ENCODE measurements at places on chromosomes 7 and 10.

DNA sequence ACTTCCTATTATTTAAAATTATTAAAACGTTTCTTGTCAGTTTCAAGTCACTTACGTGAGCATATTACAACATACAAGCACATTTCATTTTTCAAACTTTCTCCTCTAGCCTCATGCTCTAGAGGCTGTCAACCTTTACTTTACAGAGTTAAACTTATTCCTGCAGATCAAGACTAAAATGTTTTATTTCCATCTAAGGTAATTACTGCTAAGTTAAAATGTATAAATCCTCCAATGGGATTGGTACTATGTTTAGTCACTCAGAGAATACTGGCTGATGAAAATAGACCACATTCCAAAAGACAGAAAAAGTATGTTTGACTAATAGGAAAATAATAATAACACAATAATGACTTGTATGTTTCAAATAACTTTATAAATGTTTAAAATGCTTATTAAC lies 8.4 kb upstream of the TRDMT1 start:
- no peaks in the 10 kb centered on the region for H3K4me1 ChIP-seq
- no peak overlapping the region for H3K4me3 ChIP-seq
- DNase-seq, result no peak
- no peak overlapping the region for H3K27ac ChIP-seq

GRCh38 chr7:135920478-135920877 lies 56.7 kb downstream of the MTPN start:
- H3K4me3 ChIP-seq, result no peak overlapping the region
- no peak overlapping the region for H3K27ac ChIP-seq
- H3K4me1 ChIP-seq, result no peaks in the 10 kb centered on the region
- DNase-seq, result no peak
- no peaks in the 10 kb centered on the region for H3K36me3 ChIP-seq
- no peaks in the 10 kb centered on the region for H3K27me3 ChIP-seq

GRCh38 chr7:151367284-151367683 lies 25.7 kb downstream of the NUB1 start:
- peaks cover 3% of the 10 kb centered on the region for H3K36me3 ChIP-seq
- H3K27me3 ChIP-seq, result no peaks in the 10 kb centered on the region
- H3K4me1 ChIP-seq, result peaks cover 7% of the 10 kb centered on the region
- DNase-seq, result no peak
- H3K27ac ChIP-seq, result peak overlapping the region; percentile 8
- no peak overlapping the region for H3K4me3 ChIP-seq

GRCh38 chr10:21758696-21759095 lies 224.7 kb downstream of the MLLT10 start:
- H3K4me3 ChIP-seq, result no peak overlapping the region
- no peak for DNase-seq
